ENCODE measurements at places on chromosomes 12 and 14.

DNA sequence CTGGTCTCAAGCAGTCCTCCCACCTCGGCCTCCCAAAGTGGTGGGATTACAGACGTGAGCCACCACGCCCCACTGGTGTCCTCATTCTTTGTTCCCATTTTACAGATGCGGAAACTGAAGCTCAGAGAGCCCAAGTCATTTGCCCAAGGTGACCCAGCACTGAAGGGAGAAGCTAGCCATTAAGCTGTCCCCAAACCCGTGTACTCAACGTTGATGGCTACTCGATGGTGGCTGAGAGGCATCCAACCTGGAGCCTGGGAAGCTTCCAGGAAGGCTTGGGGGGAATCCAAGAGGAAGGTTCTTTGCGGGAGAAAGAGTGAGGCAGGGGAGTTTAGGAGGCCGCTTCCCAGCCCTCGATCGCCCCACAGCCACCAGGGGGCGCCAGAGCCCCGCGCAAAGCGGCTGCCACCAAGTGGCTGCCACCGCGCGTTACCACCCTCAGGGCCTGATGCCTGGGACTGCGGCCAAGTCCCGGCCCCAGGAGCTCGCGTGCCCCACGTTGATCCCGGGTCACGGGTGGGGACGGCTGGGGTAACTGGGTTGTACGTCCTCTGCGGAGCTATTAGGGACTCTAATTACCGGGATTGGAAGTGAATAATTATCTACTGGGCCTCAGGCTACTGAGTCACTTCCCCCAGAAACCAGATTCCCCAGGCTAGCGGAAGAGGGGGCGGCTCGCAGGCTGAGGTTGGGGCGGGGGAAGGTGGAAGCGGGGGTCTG, 8.8 kb upstream of the SH2B3 start:
- DNase-seq: peak; percentile 79

GRCh38 chr12:127685931-127686330, 581.0 kb upstream of the TMEM132C start:
- no peak for DNase-seq

DNA sequence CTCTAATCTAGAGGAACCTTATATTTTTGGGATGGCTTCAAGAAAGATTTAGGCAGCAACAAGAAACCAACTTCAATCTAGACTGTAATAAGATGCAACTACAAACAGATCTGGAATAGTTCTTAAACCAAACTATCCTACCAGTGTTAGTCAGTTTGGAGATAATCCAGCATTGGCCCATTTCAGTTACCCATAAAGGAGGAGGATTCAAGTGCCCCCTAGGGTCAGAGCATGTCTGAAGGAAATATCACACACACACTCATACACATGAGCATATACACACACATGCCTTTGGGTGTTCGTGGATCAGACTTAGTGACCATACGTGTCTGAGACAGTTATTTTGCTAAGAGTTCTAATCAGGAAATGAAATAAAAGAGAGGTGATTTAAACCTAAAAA, 261.2 kb downstream of the ADAMTS20 start:
- no peak for DNase-seq

DNA sequence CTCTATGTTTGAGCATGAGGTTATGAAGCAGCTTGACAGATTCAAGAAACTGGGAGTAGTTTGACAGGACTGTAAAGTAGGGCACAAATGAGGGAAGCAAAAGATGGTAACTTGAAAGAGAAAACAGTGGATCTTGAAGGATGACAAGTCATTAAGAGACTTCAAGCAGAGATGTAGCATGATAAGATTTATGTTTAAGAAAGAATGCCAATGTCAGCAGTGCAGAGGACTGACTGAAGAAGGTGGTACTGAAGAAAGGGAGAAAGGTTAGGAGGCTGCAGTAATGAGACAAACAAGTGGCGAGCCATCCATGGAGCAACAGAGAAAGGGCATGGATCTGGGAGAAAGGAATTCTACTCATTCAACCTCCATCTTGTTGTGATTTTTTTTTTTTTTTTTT, 120.2 kb upstream of the RAP1B start:
- no peak for DNase-seq

GRCh38 chr14:103056322-103057027, 874 bp downstream of the CDC42BPB start:
- no peak for DNase-seq

- DNase-seq: no peak
Observed at GRCh38 chr12:65619018-65619417, 205.3 kb upstream of the HMGA2 start.

DNA sequence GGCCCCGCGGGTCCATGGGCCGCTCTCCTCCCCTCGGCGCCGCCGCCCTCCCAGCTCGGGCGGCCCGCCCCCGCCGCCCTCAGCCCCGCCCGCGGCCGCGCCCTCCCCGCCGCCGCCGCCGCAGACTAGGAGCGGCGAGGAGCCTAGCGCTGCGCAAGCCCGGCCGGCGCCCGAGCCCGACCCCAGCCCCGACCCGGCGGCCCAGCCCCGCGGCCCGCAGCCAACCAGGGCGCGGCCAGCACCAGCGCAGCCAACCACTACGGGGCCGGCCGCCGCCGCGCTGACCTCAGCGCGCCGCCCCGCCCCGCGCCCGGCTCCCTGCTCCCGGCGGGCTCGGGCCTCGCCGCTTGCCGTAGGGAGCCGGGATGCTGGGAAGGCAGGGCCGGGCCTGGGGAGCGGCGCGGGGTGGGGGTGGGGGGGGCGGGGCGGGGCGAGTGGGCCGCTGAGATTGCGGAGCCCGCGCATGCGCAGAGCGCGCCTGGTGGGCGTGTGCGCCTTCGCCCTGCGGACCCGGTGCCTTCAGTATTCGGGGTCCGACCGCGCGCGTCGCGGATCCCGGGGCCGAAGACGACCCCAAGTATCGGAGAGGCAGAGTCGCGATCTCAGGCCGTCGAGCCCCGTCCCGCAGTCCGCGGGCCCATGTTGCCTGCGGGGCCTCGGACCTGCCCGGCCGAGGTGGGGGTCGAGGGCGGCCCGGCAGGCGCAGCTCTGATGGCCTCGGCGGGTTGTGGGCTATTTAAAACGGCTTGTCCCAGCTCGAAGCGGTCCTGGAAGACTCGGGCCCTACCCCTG, at the start of gene CDC42BPB:
TSS of gene CDC42BPB (minus strand) at position 178 of the 792 bp plus-strand sequence. CDS start 376 bp downstream, outside the sequence.
- DNase-seq: peak; percentile 33

- no peak for DNase-seq
Observed at GRCh38 chr12:5864301-5864700, 80.8 kb downstream of the ANO2 start.

GRCh38 chr12:29201296-29201695, 52.2 kb downstream of the FAR2 start:
- no peak for DNase-seq

- DNase-seq: no peak
Observed at GRCh38 chr14:33386781-33387180, 448.1 kb downstream of the NPAS3 start.

DNA sequence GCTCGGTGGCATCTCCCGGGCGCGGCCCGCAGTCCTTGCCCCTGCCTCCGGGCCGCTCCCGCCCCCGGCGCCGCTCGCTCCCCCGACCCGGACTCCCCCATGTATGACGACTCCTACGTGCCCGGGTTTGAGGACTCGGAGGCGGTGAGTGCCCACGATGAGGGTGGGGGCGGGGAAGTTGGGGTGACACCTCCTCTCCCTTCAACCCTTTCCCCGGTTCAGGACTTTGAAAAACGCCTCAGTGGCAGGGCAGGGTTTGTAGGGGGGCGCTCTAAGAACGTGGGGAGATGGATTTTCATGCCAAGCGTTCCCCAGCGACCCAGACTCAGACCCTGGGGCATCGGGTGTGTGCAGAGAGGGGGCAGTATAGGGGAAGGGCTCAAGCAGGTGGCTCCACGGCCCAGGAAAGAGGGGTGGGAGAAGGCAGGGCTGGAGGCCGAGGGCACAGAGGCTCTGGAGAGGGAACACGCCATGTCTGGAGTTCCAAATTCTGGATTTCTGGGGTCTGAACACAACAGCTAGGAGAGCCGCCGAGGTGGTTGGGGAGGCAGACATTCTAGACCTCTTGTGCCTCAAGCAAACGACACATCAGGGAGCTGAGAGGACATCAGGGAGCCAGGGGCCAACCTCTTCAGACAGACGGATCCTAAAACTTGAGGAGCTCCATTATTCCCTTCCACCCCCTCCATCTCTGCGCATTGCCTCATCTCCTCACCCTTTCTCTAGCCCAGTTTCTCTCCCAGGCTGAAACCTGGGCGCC, 715 bp downstream of the CACNB3 start:
- DNase-seq: peak; percentile 8

DNA sequence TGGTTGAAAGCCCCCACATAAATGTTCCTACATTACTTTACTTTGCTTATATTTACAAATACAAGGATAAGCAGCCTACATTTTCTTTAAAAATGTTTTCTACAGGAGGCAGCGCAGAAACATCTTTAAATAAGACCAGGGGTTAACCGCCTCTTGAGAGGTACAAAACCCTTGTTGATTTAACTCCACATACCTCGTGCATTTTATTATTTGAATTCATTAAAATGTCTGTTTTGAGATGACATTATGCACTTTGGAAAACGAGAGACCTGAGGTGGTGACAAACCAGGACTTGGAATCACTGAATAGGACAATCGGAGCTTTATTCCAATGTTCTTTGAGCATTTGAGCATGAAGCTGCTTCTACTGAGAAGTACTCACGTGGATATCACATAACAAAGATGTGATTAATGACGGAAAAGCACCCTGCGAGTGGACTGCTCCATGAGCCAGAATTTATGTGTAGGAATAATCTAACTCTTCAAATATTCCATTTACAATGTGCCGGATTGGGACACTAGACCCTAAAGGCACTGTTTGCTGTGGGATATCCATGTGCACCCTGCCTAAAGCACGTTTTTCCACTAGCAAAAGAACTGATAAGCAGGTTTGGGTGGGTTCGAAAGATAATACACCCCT, 746 bp upstream of the DUSP16 start:
- no peak for DNase-seq

GRCh38 chr12:48023386-48023785, 19.1 kb upstream of the COL2A1 start:
- DNase-seq: no peak

GRCh38 chr12:124939079-124939420, 24.6 kb upstream of the UBC start:
- peak; percentile 10 for DNase-seq

DNA sequence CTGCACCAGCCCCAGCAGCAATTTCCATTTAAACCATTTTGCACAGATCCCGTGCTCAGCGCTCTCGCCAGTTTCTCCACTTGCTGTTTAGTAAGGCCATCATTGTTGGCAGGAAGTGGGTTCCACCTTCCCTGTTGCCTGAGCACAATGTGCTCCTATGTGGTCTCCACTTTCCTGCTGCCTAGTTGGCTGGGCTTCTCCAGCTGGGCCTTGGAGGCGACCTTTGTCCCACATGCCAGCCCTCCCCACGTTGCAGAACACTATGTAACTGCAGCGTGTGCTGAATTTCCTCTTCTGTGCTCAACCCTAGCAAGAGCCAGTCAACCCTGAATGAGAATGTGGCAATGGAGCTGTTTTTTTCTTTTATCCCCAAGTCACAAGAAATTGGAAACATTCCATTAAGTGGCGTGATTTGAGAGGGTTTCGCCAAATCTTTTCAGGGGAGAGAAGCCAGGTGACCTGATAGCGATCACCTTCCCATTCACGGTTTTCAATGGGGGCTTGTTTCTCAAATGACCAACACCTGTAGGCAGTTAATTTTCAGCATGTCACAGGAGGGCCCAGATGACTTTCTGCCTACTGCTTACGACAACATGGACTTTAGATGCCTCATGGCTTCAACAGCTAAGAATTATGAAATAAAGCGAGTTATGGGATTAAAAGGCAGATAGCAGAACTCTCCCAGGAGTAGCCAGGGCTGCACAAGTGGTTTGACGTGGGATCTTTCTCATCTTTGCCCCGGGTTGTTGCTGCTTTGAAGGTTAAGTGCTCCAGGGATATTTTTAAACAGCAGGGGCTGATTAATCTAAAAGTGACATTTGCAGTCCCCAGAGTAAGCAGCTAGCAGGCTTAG, at the start of gene ACACB:
TSS of gene ACACB (plus strand) at position 830 of the 853 bp plus-strand sequence. CDS start 22,819 bp downstream, outside the sequence.
- no peak for DNase-seq

GRCh38 chr12:56046027-56046780, 4.5 kb downstream of the RPS26 start:
- no peak for DNase-seq

- no peak for DNase-seq
Observed at GRCh38 chr12:13100605-13100881, 2.9 kb downstream of the GSG1 start.

GRCh38 chr14:75619548-75619947, 41.1 kb downstream of the ERG28 start:
- DNase-seq: no peak

DNA sequence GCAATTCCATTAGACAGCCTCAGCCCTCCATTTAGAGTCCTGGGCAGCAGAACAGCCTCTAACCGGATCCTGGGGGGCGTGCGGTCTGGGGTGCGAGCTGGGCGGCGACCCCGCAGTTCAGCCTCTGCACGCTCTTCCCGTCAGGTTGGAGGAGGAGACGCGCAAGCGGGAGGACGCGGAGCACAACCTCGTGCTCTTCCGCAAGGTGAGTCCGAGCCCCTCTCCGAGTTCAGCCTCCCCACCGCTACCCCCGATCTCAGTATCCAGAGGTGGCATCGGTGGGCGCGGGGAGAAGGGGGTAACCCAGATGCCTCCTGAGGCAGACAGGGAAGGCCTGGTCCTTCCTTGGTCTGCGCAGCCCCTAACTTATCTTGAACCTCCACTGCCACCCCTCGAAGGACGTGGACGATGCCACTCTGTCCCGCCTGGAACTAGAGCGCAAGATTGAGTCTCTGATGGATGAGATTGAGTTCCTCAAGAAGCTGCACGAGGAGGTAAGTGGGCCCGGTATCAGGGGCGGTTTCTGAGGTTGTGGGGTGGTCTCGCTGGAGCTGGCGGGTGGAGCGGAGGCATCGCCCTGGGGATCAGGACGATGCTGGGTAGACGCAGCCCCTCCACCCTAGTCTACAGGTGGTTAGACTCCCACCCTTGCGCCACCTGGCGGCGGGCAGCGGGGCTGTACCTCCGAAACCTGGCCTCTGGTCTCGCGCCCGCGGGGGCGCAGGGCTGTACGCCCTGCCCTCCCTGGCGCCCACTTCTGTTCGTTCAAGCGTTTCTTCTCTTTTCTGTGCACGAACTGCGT, 1.3 kb downstream of the PRPH start:
- DNase-seq: peak; percentile 60

GRCh38 chr12:53059434-53060063, 9.7 kb downstream of the TNS2 start:
- DNase-seq: no peak

GRCh38 chr14:59905188-59905587, 14.8 kb upstream of the LRRC9 start:
- DNase-seq: no peak

- DNase-seq: no peak
Observed at GRCh38 chr14:45519766-45520165, 266.8 kb upstream of the MIS18BP1 start.

DNA sequence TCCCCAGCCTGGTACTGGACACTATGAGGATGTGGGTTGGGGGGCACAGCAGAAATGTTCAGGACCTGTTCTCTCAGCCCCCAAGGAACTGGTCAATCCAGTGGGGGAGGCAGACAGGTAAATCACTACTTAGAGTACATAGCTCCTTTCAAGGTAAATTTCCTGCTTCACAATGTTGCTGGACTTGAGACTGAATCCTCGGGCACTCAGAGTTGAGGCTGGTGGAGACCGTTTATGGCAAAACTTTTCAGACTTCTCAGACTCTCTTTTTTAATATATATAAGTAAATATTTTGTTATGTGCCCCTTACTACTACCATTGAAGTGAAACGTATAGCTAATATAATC, 483 bp upstream of the SERPINA10 start:
- no peak for DNase-seq

Measured in stimulated activated CD4-positive, alpha-beta T cell treated with anti-CD3 and anti-CD28 coated beads, Interleukin-15, amount 100 ng/mL, for 1 hour (primary cell).